Hindlimb muscle (tissue), 1 donor: ENCODE measurements at places on chromosomes 7 and 10. TPM values are rescaled to one million over a fixed set of nuclear protein-coding genes. Genes with fewer than 3 reads are reported as not detected.

GRCh38 chr7:7231865-7232264, 49.5 kb downstream of the C1GALT1 start:
- DNase-seq, result no peak

GRCh38 chr10:33674986-33675599, 340.6 kb upstream of the NRP1 start:
- peak; percentile 46 for DNase-seq

DNA sequence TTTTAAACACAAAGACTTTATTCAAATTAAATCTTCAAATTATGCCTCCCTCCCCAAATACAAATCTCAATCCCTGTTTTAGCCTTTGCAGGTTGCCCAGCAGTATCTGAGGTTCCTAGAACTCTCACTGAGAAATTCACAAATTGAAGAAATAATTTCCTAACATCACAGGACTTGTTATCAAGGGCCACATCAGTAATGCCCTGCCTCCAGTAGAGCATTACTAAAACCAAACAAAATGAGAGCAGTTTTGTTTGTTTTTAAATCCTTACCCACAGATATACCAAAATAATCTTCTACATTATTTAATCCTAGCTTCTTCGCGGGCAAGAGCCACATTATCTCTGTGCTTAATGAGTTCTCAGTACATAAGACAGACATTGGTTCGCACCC, 152.2 kb downstream of the SGMS1 start:
- no peak for DNase-seq

GRCh38 chr10:88851706-88852105, at the start of gene ANKRD22:
ANKRD22 (minus strand) TSS chr10:88851844; CDS start chr10:88851607, 237 bp downstream.
- DNase-seq, result no peak

DNA sequence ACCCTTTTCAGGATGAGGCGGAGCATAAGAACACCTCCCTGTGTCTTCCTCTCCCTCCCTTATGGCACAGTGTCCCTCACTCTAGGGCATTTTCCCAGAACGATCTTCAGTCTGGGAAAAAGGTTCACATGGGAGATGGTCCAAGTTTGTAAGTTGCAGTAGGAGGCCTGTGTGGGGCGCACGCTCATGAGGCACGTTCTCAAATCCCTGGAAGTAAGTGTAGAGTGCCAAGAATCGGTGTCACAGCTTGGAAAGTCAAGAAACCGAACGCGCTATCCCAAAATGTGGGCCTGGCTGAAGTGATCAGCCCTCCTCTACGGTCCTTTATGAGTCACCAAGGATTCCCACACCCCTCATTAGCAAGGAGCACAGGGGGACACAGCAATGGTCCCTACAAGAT, 23.9 kb upstream of the SMARCD3 start:
- DNase-seq, result no peak

GRCh38 chr7:111301891-111302290, 211.0 kb downstream of the LRRN3 start:
- DNase-seq, result no peak

SAMD9 gene
- 2.9 TPM for polyA plus RNA-seq

DUSP5 gene
- polyA plus RNA-seq, result 4.2 TPM

ADCY1 gene
- 12.0 TPM for polyA plus RNA-seq
